Thyroid gland (tissue), 4 donors: ENCODE measurements at places on chromosomes 16 and 17. TPM values are rescaled to one million over a fixed set of nuclear protein-coding genes. Genes with fewer than 3 reads are reported as not detected.

DNA sequence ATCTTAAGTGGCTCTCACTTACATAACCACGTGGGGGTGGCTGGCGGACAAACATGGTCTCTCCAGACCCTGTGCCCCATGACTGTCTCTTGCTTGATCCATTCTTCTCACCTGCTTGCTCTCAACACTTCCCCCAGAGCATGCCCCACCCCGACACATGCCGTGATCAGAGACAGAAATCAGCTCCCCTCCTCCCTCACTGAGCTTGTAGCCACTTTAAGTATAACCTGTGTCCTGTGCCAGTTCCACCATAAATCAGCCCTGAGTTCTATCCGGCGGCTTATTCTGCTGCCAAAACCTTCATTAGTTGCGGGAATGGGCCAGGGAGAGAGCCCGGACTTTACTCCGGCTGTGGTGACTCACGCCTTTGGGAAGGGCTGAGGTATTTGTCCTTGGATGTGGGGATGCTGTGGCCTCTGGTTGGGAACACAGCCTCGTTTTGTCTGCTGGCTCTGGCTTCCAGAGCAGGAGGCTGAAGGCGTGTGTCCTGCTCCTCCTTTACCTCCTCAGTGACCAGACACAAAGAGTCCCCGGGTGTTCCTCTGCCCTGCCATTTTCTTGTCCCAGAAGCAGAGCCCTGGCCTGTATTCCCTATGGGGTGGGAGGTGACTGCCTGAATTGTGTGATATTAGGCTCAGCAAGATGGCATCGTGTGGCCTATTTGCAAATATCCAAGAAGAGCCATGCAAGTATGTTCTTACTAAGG is 21.1 kb downstream of the ANKRD40 start:
- peaks cover 60% of the 10 kb centered on the region for H3K4me1 ChIP-seq
- peak; percentile 50 for DNase-seq
- H3K36me3 ChIP-seq, result no peaks in the 10 kb centered on the region
- peak overlapping the region; percentile 60 for H3K27ac ChIP-seq
- no peak overlapping the region for H3K4me3 ChIP-seq

DNA sequence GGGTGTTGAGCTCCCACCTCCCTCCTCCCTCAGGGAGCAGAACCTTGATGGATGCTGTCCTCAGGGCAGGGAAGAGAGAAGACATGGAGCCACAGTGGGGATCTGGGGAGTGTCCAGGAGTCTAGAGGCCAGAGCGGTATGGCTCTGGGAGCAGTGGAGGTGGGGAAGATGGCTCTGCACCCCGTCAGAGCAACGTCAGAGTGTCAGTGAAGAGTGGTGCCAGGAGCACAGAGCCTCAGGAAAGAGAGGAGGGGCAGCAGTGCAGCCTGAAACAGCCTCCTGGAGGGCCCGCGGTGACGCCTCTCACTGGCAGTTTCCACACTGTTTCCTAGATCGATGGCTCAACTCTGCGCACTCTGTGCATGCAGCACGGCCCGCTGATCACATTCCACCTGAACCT is 23.2 kb upstream of the SLC5A11 start:
- no peaks in the 10 kb centered on the region for H3K27me3 ChIP-seq
- H3K27ac ChIP-seq, result no peak overlapping the region
- H3K4me1 ChIP-seq, result peaks cover 8% of the 10 kb centered on the region

The LIMD2 gene
- 10.7 TPM for total RNA-seq

GRCh38 chr17:61562287-61562686 is 28.7 kb downstream of the NACA2 start:
- no peaks in the 10 kb centered on the region for H3K36me3 ChIP-seq
- no peaks in the 10 kb centered on the region for H3K27me3 ChIP-seq
- no peaks in the 10 kb centered on the region for H3K4me1 ChIP-seq
- no peak for DNase-seq
- no peak overlapping the region for H3K4me3 ChIP-seq

GRCh38 chr17:51463353-51463752 is 203.0 kb downstream of the UTP18 start:
- no peak overlapping the region for H3K4me3 ChIP-seq
- DNase-seq, result no peak
- no peaks in the 10 kb centered on the region for H3K27me3 ChIP-seq
- no peak overlapping the region for H3K27ac ChIP-seq

The TBC1D3H gene
- total RNA-seq, result not detected

The KRTAP4-3 gene
- total RNA-seq, result not detected

The KLHL10 gene
- not detected for total RNA-seq

GRCh38 chr17:3827124-3827773 is 18.8 kb downstream of the NCBP3 start:
- H3K27ac ChIP-seq, result peak overlapping the region; percentile 66
- peak; percentile 42 for DNase-seq
- H3K27me3 ChIP-seq, result no peaks in the 10 kb centered on the region
- H3K4me1 ChIP-seq, result peaks cover 13% of the 10 kb centered on the region
- H3K36me3 ChIP-seq, result peaks cover 34% of the 10 kb centered on the region
- no peak overlapping the region for H3K4me3 ChIP-seq

GRCh38 chr17:32927724-32928585 is at the start of gene TMEM98:
Gene TMEM98 (plus strand): TSS chr17:32928153. CDS start chr17:32931529, 3,376 bp downstream.
- H3K27ac ChIP-seq, result peak within 1 kb of the TSS; percentile 62
- peak within 1 kb of the TSS; percentile 65 for H3K4me3 ChIP-seq
- no peaks in the 10 kb centered on the region for H3K36me3 ChIP-seq
- no peaks in the 10 kb centered on the region for H3K27me3 ChIP-seq
- peaks cover 10% of the 10 kb centered on the region for H3K4me1 ChIP-seq
